ENCODE measurements at places on chromosomes 7 and 10.

GRCh38 chr10:130954326-130954905, 357.1 kb downstream of the TCERG1L start:
- no peak for DNase-seq

DNA sequence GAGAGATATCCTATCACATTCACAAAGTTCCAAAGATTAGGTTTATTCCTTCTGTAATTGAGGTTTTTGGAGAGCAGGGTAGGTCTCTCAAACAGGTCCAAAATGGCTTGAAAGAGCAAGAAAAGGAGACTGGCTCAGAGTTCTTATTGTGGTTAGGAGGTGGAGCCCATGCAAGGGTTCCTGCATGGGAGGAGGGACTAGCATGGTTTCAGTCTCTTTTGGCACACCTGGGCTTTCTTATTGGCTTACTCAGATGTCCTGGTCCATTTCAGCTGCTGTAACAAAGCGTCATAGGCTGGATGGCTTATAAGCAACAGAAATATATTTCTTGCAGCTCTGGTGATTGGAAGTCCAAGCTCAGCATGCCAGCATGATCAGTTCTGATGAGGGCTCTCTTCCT, 493.1 kb downstream of the REEP3 start:
- no peak for DNase-seq

DNA sequence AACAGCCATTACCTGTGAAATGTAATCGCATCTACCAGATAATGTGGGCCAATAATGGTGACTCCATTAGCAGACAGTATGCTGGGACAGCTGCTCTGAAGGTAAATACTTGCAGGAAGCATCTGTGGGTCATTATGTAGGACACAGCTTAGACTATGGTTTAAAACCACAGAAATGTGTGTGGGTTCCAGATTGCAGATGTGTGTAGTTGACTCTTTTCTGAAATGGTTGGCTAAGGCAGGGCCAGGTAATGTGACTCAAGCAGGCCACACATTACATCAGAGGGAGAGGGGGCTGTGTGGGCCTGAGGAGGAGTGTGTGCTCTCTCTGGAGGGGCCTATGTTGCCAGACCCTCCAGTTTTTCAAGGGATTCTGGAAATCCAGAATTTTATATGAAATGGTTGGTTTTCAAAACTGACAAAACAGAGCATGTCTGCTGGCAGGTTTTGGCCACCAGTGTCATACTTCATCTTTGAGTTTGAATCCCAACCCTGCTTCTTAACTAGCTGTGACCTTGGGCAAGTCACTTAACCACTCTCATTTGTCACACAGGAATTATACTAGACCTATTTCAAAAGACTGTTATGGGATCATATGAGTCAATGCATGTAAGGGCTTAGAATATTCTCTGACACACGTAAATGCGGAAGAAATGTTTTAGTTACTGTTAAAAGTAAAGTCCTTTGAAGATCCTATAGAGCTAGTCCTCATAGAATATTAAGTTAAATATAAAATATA, 64.5 kb downstream of the MCMBP start:
- peak; percentile 76 for DNase-seq

- DNase-seq, result no peak
Observed at GRCh38 chr10:104220522-104220921, 11.6 kb downstream of the CFAP43 start.

DNA sequence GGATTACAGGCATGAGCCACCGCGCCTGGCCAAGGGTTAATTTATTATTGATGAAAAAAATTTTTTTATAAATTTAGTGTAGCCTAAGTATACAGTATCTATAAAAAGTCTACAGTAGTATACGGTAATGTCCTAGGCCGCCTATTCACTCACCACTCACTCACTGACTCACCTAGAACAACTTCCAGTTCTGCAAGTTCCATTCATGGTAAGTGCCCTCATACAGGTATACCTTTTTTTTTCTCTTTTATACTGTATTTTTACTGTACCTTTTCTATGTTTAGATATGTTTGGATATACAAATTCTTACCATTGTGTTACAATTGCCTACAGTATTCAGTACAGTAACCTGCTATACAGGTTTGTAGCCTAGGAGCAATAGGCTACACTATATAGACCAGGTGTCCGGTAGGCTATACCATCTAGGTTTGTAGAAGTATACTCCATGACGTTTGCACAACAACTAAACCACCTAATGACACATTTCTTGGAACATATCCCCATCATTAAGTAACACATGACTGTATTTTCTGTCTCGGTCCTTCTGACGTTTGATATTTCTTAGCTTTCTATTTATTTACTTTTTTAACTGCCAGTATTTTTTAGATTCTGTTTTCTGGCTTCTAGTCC, 23.4 kb downstream of the IRF5 start:
- no peak for DNase-seq

- no peak for DNase-seq
Observed at GRCh38 chr10:132114953-132115520, 49.3 kb downstream of the JAKMIP3 start.

GRCh38 chr7:27109466-27110185, 7.1 kb upstream of the HOXA2 start:
- no peak for DNase-seq

- no peak for DNase-seq
Observed at GRCh38 chr7:6344278-6344677, 71.9 kb upstream of the CYTH3 start.

DNA sequence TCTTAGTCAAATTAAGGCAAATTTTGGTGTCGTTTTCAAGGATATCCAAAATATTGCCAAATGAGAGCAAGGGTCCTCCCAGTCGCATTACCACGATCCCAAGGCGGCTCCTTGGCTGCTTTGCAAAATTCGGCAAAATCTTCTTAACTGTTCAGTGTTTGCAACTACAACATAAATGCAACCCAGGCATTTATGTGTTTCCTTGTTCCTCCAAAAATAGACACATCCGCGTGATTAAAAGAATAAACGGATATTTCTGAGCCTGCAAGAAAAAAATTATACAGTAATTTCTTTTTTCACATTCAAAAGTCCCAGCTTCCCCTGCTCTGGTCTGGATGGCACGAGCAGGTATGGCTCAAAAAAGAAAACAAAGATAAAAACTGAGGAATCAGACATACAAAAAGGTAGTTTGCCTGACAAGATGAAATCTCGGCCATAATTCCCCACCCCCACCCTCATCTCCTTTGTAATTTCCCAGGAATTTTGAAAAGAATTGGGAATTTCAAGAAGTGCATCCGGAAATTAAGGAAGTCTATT, 6.0 kb downstream of the SKIDA1 start:
- no peak for DNase-seq

GRCh38 chr7:80999100-80999499, 80.2 kb upstream of the SEMA3C start:
- no peak for DNase-seq

- DNase-seq, result no peak
Observed at GRCh38 chr10:19252531-19252930, 203.9 kb downstream of the MALRD1 start.

DNA sequence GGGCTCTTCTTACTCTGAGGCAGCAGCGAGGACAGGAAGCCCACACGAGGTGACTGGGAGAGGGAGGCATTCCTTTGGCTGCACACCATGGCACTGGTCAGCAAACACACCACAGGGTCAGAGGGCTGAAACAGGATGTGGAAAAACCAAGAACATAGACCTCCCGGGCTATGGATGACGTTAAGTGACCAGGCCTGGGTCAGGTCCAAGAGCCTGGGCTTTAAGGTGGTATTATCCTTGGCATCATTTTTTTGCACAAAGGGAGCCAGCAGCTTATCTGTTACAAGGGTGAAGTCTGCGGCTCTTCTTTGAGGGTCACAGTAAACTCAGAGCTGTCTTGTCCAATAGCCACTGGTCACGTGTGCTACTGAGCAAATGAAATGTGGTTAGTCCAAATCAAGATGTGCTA, 7.0 kb downstream of the WDR91 start:
- peak; percentile 85 for DNase-seq

DNA sequence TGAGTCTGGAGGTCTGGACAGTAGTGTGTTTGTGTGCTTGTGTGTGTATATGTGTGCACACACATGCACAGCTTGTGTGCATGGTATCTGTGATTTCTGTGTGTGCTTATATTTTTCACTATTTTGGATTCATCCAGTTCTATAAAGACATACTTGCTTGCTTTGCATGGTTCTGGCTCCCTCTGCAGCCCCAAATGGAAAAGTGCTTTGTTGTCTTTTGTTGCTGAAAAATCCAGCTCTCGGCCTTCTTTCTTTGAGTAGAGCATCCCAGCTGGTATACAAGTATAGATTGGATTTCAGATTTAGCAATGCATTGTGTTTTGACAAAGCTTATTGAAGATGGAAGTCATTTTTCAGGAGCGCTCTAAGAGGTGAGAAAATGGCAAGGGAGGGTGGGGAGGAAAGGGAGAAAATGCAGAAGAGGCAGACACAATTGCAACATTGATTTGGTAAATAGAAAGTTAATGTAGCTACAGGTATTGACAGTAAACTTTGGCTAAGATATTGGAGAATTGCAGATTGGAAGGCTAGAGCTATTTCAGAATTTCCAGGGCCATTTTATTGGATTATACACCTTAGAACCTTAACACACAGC, 333.9 kb downstream of the AUTS2 start:
- DNase-seq, result no peak

DNA sequence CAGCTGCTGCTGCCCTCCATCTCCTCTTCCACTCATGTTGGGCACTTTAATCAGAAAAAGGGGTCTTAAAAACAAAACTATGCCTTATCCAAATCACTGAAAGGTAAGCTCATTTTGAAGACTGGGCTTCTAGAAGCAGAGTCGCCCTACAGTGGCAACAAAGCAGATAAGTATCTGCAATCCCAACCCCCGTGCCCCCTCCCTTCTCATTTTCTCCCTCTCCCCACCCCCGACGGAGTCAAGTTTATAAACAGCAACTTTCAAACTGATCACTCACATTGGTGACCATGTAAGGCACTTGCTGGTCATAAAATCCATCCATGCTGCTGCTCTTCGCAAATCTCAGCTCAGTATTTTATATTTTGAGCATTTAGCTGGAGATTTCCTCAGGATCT, 738 bp downstream of the ETV1 start:
- DNase-seq, result peak; percentile 83

- no peak for DNase-seq
Observed at GRCh38 chr7:27551803-27552400, 110.8 kb downstream of the HIBADH start.

DNA sequence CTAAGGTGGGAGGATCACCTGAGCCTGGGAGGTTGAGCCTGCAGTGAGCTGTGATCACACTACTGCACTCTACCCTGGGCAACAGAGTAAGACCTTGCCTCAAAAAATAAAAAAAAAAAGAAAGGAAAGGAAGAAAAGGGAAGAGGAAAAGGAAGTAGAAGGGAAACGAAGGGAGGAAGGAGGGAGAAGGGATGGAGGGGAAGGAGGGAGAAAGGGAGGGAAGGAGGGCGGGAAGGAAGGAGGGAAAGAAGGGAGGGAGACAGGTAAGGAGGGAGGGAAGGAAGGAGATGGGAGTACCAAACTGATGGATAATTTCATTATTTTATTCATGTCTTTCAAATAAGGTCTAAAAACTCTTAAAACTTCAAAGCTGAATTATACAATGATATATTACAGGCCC, 106.3 kb downstream of the KMT2C start:
- DNase-seq, result no peak

DNA sequence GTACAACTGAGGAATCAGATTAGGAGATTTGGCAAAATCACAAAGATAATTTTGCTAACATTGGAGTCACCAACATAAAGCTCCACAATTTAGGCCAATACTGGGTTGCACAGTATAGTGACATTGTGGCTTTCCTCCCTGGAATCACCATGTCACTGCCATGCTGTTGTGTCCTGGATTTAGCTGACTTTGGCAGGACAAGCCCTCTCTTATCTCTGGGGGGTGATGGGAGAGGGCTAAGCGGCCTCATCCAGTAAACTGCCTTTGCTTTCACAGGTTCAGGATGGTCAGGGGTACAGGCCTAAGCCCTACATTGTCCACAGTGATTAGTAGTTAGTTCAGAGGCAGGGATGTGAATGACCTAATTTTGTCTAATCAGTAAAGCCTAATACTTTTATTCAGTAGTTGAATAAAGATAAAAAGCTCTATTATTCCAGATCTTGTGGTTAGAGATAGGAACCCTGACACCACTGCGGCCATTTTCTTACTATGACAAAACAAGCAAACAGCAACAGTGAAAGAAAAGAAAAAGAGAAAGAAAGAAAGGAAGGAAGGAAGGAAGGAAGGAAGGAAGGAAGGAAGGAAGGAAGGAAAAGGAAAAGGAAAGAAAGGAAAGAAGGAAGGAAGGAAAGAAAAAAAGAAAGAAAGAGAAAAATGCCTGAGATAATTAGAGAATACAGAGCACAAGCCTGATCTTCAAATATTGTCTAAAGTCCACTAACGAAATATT, 140.1 kb downstream of the ETV1 start:
- no peak for DNase-seq

- DNase-seq, result peak; percentile 54
Observed at GRCh38 chr7:66741710-66742049, 1.1 kb downstream of the RABGEF1 start.

DNA sequence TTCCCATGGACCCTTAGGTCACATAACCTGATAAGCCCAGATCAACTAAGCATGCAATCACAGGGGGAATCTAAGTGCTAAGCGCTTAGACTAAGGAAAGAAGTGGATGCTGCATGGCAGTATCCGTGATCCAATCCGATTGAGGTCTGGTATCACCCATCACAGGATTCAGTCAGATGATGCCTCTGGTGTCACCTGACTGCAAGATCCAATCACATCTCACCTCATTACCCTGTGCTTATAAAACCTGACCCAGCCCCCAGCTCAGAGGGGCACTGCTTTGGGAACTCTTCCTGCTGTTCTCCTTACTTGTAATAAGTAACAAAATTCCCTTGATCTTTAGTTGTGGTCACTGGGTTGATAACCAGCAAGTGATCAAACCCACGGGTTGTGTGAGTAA, 84.7 kb upstream of the TMEM168 start:
- DNase-seq, result peak; percentile 12

DNA sequence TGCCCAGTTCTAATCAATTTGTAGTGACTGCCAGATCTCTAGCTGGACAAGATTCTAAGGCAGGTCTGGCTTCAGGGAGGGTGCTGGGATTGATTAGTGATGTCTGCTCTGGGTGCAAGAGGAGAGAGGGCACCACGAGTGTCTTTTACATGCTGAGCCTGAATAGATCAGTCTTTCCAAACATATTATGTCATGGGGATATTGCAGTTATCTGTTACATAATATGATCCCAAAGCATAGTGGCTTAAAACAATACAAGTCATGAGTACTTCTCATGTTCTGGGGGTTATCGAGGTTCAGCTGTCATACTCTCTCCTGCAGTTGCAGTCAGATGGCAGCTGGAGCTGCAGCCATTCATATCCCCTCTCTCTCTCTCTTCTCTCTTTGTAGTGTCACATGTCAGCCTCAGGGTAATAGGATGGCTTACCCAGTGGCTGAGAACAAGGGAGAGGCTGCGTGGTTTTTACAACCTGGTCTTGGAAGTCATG, 26.0 kb downstream of the SLC29A3 start:
- DNase-seq, result no peak

DNA sequence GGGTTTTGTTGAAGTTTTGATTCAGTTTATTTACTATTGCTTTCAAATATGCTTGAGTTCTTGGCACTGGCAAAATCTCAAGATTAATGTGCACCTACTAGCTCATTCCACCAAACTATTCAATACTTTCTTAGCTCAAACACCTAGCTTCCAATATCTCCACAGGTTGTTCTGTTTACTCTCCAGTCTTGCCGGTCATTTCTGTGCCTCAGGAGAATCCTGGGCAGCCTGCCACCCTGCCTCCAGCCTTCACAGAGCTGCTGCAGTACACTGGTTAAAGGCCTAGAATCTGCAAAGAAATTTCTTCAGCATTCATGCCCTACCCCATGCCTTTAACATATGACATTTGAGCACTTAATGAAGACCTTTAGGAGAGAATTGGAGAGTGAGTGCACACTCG, 4.0 kb upstream of the TMEM106B start:
- no peak for DNase-seq
